Subcutaneous preadipocyte (primary cell): ENCODE measurements at places on chromosomes 12 and 14. TPM values are rescaled to one million over a fixed set of nuclear protein-coding genes. Genes with fewer than 3 reads are reported as not detected.

Gene OVCH1
- total RNA-seq: 0.37 and 0.98 TPM in 2 replicates

Gene ZNF605
- 11.0 and 11.1 TPM in 2 replicates for total RNA-seq

Gene SCN8A
- 13.6 and 13.9 TPM in 2 replicates for total RNA-seq

Gene ACOT6
- total RNA-seq: not detected in 2 replicates

Gene LRP1-AS
- not detected in 2 replicates for total RNA-seq

Gene IL31
- total RNA-seq: not detected in 2 replicates

Gene ACADS
- 10.6 and 10.7 TPM in 2 replicates for total RNA-seq

Gene GLT1D1
- not detected in 2 replicates for total RNA-seq

Gene ETFBKMT
- 2.9 and 3.1 TPM in 2 replicates for total RNA-seq

Gene SLC6A12
- total RNA-seq: not detected in 2 replicates

Gene CKAP4
- total RNA-seq: 111 and 139 TPM in 2 replicates

Gene PTGER2
- 22.1 and 23.5 TPM in 2 replicates for total RNA-seq

Gene LMO3
- 0.98 and 14.3 TPM in 2 replicates for total RNA-seq

Gene CCDC177
- not detected in 2 replicates for total RNA-seq

Gene SOCS2
- 9.2 and 14.5 TPM in 2 replicates for total RNA-seq

Gene VWF
- 1.2 and 1.5 TPM in 2 replicates for total RNA-seq

Gene IL22
- not detected in 2 replicates for total RNA-seq

Gene ALDH2
- 13.5 and 13.6 TPM in 2 replicates for total RNA-seq

Gene DAO
- not detected in 2 replicates for total RNA-seq
